A549 (cell line): ENCODE measurements at places on chromosomes 7 and 10.

- no peak for DNase-seq
Observed at GRCh38 chr10:97034301-97034700, 151.5 kb downstream of the SLIT1 start.

GRCh38 chr10:43785252-43785651 lies 136.6 kb upstream of the ZNF32 start:
- peak; percentile 27 for DNase-seq

DNA sequence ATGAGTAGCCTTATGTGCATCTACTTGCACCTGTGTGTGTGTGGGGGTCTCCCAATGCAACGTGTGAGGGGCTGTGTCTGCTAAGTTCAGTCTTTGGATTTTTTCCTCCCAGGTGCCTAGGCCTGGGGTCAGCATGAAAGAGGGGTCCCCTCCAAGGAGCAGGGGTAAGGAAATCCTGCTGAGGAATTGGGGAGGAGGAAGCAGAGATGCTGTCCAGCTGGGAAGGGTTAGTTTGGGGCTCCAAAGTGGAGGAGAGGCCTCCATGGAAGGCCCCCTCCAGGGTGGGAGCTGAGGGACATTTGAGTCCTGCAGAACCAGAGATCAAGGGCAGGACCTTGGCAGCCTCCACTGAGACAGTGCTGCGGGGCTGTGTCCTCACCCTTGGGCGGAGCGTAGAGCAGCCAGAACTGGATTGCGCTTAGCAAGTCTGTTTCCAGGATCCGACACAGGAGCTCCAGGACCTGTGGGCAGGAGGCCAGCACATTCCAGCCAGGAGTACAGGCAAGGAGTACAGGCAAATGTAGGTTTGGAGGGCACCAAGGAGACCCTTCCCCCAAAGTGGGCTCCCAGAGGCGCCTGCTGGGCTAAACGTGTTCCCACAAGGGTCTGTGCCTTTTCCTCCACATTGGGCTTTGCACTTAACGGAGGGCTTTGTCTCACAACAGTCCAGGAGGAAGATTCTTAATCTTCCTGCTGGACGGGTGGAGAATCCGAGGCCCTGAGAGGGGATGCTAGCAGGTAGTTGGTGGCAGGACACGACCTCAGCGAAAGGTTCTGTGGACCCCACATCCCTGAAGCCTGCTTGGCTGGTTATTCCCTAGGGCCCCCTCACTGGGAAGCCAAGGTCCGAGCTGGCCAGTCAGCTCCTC lies 10.1 kb downstream of the TBATA start:
- no peak for DNase-seq

- no peak for DNase-seq
Observed at GRCh38 chr10:30967650-30968410, 63.8 kb downstream of the ZNF438 start.

- DNase-seq = no peak
Observed at GRCh38 chr10:71435571-71436267, 39.0 kb downstream of the CDH23 start.

- no peak for DNase-seq
Observed at GRCh38 chr10:133565441-133566294, at the start of gene SYCE1. Gene SYCE1 (minus strand): TSS chr10:133565583. CDS start chr10:133565529, 54 bp downstream.
